ENCODE measurements at places on chromosomes 4 and X. TPM values are rescaled to one million over a fixed set of nuclear protein-coding genes. Genes with fewer than 3 reads are reported as not detected.

- DNase-seq, result no peak
Measured at GRCh38 chrX:15384304-15384703, at the start of gene VEGFD. VEGFD (minus strand) TSS chrX:15384413; CDS start chrX:15383946, 467 bp downstream.

GRCh38 chr4:47733302-47734175 is 104.3 kb downstream of the CORIN start:
- no peak for DNase-seq

Gene PRDX4
- polyA plus RNA-seq, result 119 TPM

GRCh38 chr4:184937745-184938144 is 80.5 kb upstream of the HELT start:
- DNase-seq, result no peak

DNA sequence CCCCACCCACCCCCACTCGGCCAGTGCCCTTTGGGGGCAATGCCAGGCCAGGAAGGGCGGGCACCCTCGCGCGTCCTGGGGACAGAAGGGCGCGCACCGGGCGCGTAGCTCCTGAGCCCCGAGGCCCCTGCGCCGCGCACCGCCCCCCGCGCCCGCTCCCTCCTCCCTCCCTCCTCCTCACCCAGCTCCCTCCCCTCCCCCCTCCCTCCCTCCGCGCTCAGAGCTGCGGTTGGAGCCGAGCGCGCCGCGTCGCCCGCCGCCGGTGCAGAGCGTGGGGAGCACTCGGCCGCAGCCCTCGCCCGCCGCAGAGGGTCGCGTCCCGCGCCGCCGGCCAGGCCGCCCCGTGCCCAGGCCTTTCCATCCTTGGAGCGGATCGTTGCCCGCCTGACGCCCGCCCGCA is at the start of gene ATP2B3:
Gene ATP2B3, plus strand, starts transcription at position 220 of the 400 bp plus-strand sequence. CDS start 18,606 bp downstream, outside the sequence.
- no peak for DNase-seq

- no peak for DNase-seq
Measured at GRCh38 chrX:107673933-107674479, 45.7 kb downstream of the PRPS1 start.

DNA sequence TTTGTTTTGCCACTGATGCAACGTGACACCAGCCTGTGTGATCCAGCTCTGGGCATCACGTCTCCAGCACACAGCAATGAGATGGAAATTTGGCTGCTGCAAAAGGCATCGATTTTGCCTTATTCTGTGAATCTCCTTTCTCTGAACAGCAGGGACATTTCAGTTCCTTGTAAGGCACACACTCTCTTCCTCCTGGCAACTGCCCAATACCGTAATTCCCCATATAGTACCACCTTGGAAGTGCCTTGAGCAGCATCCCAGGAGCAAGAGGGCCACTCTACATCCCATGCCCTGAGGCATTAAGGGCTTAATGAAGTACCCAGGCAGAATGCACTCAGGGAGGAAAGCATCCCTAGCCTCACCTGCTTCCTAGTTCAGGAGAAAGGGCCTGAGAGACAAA is 10.5 kb upstream of the MAMLD1 start:
- DNase-seq, result no peak

DNA sequence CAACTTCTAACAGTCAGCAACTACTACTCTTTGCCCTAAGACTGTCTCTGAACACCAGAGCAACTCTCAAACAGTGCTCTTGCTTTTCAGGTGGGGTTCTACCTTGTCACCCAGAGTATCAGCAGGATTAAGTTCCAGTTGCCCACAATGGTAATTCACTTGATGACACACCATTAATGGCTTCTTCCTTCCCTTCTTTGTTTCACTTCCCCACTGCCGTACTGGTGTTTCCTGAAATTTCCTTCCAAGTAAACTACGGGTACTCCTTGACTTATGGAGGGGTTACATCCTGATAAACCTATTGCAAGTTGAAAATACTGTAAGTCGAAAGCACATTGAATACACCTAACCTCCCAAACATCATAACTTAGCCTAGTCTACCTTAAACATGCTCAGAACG is 36.6 kb upstream of the PDK3 start:
- DNase-seq, result no peak

DNA sequence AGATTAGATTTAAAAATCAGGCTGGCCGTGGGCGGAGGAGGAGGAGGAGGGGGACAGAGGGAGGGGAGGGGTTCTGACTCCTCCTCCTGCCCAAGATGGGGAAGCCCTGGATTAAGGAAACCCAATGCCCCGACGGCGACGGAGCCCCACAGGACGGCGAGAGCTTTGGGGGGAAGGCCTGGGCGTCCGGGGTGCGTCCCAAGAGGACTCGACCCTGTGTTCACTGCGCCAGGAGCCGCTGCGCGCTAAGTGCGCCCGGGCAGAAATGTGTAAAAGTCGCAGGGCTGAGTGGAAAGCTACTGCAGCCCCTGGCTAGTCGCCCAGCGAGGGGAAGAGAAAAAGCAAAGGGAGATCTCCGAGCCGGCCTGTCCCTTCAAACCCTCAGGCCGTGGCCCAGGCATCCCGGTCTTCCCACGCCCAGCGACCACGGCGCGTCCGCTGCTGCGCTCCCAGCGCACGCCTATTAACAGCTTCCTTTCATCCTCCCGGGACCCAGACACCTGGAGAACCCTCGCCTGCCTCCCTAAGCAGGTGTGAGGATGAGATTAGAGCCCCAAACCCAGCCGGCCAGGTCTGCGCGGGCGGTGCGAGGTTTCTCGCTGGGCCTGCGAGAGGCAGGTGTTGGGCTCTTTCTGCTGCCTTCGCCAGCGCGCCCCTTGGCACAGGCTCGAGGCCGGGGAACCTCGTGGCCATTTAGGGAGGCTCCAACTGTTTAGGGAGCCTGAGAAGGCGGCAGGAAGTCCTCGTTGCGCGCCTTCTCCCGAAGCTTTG is 1.4 kb upstream of the RPS6KA3 start:
- DNase-seq, result peak; percentile 0

DNA sequence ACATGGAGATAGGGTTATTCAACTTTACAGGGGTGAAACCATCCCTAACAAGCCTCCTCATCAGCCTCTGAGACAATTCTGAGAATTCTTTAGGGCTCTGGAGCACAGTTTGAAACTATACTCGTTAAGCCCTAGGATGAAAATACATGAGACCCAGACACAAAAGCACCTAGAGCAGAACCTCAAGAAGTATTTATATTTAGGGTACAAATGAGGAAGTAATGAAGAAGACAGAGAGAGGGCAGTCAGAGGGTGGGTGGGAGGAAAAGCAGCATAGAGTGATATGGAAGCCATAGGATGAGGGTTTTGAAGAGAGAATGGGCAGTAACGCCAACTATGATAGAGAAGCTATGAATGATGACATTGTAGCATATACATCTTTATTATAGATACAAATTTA is 250.3 kb downstream of the DCLK2 start:
- DNase-seq, result no peak

GRCh38 chr4:151822331-151822730 is 61.5 kb upstream of the GATB start:
- no peak for DNase-seq

DNA sequence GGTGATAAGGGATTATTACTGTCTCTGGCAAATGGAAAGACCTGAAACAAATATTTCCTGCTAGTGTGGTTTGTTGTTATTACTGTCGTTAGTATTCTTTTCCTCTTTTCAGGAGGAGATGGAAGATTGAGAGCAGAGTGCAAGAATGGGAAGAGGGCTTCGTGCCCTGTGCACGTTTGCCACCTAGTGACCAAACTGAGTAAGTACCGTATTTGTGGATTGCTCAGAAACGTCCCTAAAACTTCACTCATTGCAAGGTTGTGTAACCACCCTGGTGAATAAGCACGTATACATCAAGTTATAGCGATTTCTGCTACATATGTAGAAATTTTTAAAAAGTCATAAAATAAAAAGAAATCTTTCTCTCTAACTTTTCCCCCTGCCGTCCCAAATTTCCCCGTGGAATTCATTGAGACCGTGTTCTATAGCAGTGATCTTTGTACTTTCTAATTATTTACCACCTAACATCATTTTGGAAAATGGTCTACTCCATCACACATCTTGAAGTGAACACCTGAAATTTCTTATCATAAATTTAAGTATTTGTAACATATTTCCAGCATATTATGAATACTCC is 24.3 kb downstream of the LINC00632 start:
- no peak for DNase-seq

Gene CCNA2
- polyA plus RNA-seq, result 45.3 TPM

Gene CNKSR2
- polyA plus RNA-seq, result 1.7 TPM

Gene BTK
- 1.2 TPM for polyA plus RNA-seq

GRCh38 chrX:131778269-131779218 is 234.7 kb downstream of the OR13H1 start:
- DNase-seq, result no peak

DNA sequence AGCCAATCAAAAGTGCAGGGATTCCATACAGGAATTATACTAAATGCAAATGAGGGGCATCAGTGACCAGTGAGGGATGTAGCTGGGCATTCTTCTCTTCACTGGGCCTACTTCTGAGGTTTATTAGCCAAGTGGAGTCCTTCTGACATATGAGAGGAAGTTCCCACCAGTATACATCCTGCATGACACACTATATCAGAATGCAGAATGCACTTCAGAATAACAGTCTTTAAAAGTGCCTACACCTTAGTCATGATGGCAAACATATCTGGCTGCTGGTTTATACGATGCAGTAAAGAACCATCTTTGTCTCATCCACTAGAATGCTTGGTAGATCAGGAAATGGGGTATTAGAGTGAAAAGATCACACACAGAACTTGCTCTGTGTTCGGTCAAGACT is 180.3 kb upstream of the PPARGC1A start:
- DNase-seq, result no peak

DNA sequence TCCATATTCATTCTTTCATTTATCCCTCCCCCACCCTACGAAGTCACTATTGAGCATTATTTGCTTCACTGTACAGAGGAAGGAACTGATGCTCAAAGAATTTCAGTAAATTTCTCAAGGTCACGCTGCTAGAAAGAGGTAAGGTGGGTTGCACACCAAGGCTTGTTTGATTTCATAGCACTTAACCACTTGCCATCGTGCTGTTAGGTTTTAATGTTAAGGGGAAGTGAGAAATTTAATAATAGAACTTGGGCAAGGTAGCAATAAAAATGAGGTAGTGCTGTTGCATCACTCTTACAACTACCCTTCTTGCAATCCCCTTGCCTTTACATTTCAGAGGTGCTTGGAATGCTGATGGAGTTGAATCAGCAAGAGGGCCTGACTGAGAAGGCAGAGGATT is 343.1 kb downstream of the MID1IP1 start:
- no peak for DNase-seq

Gene CAMK2D
- polyA plus RNA-seq, result 89.9 TPM

Gene GRPR
- polyA plus RNA-seq, result 0.40 TPM

Gene BEX1
- polyA plus RNA-seq, result 67.2 TPM

DNA sequence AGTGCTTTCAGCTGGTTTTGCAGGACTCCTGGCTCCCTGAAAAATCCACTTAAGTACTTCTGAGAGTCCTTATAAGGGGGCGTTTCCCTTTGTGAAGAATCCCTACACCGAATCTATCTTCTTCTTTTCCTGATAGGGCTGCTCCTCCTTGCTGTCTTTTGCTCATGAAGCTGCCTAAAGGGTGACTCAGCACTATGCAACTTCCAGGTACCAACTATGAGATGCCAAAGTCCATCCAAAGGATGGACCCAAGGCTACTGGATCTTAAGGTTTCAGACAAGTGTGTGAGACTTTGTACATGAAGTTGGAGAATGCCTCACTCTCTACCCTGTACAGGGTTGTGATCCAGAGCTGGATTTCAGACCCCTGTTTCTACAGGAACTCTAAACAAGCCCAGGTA is 485.0 kb upstream of the FAT1 start:
- no peak for DNase-seq

- DNase-seq, result no peak
Measured at GRCh38 chr4:173522160-173522950, 7.7 kb downstream of the HAND2 start.

GRCh38 chr4:78612398-78613178 is 61.0 kb downstream of the ANXA3 start:
- DNase-seq, result no peak

DNA sequence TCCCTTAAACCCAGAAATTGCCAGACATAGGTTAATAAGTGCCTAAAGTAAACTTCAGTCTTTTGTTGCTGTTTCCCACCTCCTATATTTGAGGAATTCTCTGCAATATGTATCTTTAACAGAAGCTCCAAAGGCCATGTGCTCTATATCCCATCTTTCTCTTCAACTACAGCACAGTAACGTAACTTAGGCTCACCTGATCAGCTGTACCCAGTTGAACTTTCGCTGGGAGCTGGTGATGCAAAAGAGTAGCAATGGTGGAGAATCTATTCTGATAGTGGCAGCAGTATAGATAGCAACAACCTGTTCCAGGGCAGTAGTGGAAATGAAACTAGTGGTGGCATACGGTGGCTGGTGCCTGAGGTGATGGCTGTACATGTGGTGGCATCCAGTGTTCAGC is 33.2 kb upstream of the YTHDC1 start:
- DNase-seq, result no peak

All from left renal pelvis (tissue), 4 donors.